ENCODE measurements at places on chromosomes 3 and 15.

- no peak for DNase-seq
Observed at GRCh38 chr15:43218908-43219706, 1.7 kb downstream of the EPB42 start.

- DNase-seq: no peak
Observed at GRCh38 chr3:59246719-59247401, 197.0 kb upstream of the CFAP20DC start.

DNA sequence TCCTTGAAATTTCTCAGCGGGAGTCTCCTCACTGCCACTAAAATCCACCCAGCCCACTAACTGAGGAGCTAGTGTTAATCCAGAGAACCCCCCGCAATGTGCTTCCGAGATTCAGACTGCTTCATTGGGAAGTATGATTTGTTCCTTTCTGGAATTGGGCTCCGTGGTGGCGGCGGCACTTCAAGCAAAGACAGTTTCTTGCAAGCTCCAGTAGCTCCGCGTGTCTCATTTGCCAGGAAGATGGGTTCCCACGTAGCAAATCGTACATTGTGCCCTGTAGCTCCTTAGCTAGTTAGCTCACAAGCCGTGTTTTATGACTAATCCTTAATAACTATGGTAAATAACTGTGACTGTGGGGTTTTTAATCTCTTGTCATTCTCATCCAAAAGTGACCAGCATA, 45.4 kb downstream of the SLC6A1 start:
- DNase-seq: no peak

DNA sequence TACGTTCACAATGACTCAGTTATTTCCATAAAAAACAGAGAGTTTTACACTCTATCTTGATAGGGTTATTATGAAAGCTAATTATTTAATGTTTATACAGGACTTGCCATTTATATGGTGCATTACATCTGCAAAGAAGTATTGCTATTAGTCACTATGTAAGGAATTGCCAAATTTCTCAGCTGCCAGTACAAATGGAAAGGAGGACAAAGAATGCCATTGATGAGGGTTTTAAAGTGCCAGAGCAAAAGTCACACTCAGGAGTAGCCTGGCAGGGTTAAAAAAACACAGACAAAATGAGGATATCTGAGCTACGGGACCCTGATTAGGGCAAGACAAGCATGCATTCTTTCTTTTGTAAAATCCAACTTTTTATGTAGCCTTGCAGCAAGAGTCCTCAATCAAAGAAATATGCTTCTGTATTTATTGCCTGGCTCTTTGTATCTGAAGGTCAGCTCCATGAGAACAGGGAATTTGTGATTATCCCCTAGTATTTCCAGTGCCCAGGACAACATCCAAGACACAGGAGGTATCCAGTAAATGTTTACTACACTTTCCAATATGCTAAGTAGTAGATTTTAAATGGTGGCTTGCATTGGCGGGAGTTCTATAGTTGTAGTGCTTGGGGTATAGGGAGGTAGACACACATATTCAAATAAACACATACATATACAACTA, 1013.6 kb downstream of the ROBO1 start:
- no peak for DNase-seq

DNA sequence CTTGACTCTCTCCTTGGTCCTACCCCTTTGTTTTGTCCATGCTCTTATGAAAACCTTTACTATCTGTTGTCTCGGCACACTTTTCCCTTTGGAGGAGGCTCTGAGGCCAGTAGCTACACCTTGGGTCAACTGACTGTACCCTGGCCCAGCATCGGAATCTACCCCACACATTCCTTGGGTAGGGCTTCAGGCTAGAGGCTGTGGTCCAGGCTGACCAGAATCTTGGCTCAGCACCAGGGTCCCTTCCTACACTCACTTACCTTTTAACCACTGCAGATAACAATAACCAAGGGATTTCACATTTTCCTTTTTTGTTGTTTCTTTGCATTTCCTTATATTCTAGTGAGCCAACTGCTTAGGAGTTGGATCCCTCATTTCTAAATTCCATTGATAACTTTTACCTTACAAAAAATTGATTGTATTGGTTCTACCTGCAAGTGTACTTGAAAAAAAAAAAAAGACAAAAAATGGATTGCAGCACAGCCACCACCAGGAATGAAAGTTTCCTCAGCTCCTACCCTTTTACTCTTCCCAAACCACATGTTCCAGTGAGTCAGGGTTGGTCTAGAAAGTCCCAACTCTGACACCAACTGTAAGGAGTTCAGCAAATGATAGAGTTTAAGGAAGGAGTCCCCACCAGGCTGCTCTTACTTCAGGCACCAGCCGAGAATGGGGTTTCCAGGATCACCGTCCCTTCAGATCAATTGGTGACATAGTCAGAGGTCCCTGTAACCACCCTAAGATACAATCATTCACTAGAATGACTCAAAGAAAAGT, 95.6 kb downstream of the FBLN2 start:
- no peak for DNase-seq

DNA sequence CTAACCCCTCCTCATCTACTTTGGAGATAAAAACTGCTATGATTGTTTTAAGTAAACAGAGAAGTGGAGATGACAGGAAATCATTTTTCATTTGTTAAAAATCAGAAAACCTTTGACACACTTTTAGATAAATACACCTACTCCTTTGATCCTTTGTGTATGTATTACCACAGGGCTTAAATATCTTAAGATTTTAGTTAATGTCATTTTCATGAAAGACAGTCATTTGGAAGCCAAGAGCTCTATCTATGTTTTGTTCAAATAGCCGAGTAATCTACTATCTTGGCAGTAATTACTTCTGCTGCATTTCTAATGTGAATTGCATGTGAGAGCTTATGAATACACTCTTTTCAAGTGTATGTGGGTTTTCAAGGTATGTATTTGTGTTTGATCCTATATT, 2.0 kb downstream of the ARPP21 start:
- no peak for DNase-seq

DNA sequence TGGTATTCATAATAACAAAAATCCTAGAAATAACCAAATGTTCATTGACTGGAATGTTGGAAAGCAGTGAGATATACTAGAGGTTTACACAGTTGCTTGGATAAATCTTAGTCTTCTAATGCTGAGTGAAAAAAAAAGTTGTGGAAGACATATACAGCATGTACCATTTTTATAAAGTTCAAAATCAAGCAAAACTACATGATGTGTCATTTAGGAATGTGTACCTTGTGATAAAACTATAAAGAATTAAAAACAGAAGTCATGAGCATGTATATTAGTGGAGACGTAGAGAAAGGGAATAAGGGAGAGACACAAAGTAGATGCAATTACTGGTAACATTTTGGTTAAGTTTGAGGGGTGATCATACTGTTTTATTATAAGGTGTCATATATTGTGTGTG, 45.2 kb downstream of the FBXL2 start:
- no peak for DNase-seq

- no peak for DNase-seq
Observed at GRCh38 chr3:194395212-194395611, 3.9 kb downstream of the GP5 start.

- no peak for DNase-seq
Observed at GRCh38 chr3:126131881-126132750, 48.2 kb upstream of the SLC41A3 start.

DNA sequence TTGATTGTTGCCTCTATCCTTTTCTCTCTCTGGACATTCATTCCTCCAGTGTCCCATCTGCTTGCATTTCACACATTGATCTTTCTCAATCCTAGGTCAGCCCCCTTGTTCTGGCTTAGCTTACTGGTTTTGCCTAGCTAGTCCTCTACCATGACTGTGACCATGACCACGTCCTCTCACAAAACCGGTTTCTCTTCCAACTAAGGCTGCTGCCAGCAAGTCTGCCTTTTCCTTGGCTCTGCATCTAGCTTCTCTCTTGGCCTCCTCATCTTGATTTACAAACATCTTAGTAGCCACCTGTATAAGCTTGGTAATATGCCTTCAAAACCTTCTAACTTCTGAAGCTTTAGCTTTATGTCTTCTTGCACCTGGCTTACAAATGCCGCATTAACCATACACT, 167.2 kb downstream of the STXBP5L start:
- no peak for DNase-seq

GRCh38 chr3:142941373-142942123, 21.9 kb downstream of the PAQR9 start:
- no peak for DNase-seq

DNA sequence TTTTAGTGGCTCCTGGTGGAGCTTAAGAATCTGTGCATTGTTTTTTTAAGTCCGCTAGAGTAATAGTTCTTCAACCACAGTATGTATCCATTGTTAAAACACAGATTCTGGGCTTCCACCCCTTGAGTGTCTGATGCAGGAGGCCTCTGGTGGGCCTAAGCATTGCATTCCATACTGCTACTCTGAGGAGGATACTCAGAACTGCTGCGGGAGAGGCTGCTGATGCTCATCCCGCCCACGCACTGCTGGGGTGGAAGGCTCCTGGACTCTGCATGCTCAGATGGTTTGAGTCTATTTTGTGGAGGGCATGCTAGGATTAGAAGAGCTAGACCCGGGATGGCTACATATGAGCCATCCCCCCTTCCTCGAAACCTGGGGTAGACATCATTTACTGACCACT, 74.4 kb downstream of the THSD4 start:
- DNase-seq: no peak

DNA sequence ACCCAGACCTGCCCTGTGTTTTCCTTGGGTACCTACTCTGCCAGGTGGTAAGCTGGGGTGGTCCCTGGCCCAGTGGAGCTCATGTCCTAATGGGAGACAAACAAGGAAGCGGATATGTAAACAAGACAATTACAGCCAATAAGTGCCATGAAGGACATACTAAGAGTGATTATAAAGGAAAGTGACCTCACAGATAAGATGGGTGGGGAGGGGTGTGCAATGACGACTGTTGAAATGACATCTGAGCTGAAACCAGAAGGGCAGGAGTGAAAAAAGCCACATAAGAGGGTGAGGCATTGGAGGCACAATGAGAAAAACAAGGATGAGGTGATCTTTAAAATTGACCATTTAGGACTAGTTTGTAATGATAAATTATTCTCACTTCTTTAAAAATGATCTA, 336.2 kb upstream of the IL12A start:
- no peak for DNase-seq

GRCh38 chr15:80199366-80199765, 46.6 kb downstream of the FAH start:
- DNase-seq: no peak

GRCh38 chr3:126556637-126557414, 1.9 kb downstream of the C3orf22 start:
- no peak for DNase-seq

DNA sequence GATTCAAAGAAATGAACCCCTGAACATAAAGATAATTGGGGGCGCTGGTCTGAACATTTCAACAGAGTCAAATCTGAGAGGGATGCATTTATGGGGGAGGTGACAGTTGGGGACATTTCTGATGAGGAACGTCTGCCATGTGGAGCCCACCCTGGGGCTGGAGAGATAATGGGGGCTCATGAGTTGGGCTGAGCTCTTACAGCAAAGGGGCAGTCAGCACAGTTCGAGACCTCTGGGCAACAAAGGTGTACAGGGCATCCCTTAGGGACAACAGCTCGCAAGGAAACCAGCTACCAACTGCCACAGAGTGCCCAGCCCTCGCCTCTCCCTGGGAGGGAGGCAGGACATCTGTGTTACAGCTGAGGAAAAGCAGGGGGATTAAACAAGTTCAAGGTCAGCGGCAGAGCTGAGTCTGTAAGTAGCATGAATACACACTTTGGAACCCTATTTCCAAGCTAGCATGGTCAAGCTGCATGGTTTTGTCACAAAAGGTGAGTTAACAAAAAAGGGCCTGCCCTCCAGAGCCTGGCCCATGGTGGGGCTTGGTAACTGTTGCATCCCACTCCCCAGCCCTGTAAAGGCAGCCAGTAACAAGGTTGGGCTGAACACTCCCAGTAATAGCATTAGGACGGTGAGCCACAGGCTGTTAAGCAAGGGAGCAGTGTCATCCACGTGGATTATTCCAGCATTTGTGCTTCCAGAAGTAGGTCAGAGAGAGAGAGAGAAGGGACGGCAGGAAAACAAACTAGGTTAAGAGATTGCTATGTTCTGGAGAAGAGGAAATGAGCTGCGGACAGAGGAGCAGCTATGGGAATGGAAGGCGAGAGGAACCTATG, 4.3 kb downstream of the GNB5 start:
- DNase-seq: no peak

GRCh38 chr3:194748225-194748624, 62.5 kb downstream of the FAM43A start:
- DNase-seq: no peak

- DNase-seq: no peak
Observed at GRCh38 chr3:128176276-128176833, 23.1 kb downstream of the EEFSEC start.

GRCh38 chr3:158098309-158098639, 7.9 kb downstream of the SHOX2 start:
- DNase-seq: no peak

- no peak for DNase-seq
Observed at GRCh38 chr3:140523600-140523999, 154.3 kb upstream of the TRIM42 start.

DNA sequence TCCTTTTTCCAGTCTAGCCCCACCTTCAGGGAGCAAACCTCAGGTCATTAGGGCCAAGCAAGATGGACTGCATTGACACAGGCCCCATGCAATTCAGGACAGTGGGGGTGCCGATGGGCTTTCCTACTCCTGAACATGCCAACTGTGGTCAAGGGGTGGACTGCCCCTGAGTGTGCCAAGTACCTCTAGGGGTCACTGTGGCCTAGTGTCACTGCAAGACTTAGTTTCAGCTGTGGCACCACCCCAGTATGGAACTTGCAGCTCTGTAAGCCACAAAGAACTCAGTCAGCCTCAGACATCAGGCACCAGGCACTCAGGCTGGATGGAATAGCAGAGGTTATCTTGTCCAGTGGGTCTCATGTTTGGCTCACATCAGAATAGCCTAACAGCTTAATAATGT, 32.3 kb downstream of the EXOG start:
- no peak for DNase-seq

DNA sequence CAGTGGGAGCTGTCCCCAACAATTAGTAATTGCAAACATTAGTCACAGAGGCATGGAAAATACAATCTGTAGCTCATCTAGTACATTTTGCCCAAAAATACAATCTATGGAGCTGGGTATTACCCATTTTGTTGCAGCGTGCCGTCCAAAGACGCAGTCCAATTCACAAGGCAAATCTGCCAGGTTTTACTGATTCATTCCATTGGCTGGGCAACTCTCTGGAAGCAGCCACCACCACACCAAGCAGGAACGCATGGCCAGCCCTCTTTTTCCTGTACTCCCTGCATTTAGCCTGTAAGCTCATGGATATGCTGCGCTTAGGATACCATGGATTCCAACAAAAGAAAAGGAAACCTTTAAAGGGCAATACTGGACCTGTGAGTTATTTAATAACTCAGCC, 60.5 kb upstream of the ARRDC4 start:
- no peak for DNase-seq

DNA sequence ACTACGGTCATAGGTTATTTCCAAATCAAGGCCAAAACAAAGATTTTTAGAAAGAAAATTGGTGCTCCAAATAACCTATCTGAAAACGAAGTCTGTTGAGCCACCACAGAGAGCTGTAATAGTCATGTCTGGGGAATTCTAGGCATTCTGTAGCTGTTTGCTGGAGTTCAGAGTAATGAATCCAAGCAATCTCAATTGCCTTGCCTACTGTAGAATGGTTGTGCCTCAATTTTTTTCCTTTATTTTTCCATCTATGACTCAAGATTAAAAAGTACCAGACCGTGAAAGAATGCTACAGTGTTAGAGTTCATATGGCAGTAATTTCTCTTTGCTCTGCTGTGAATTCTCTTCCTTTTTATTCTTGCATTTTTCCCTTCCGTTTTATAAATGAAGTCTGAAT, 1007.2 kb upstream of the ALCAM start:
- DNase-seq: no peak
